CD4-positive, alpha-beta T cell treated with Interferon alpha-2 for 1 hour (primary cell): ENCODE measurements at places on chromosomes 7 and 10.

GRCh38 chr10:60384708-60385398 is 4.8 kb downstream of the ANK3 start:
- DNase-seq: no peak

GRCh38 chr10:5334196-5334880 is 30.4 kb upstream of the UCN3 start:
- DNase-seq: peak; percentile 15

DNA sequence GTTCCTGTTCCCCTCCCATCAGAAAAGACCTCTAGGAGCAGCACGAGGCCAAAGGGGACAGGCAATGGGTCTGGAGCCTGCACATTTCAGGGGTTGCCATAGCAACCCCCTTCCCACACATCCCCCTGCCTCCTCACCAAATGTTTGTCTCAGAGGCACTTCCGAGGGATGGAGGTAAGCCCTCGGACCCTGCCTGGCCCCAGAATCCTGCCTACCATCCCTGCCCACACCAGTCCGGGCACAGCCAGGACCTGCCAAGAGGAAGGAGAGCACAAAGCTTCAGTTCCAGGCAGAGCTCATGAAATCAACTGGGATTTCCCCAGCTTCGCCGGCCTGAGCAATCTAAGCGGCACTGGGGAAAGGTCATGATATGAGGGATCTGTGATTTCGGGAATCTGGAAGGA is 175.0 kb upstream of the PLXNA4 start:
- no peak for DNase-seq

- DNase-seq: no peak
Observed at GRCh38 chr7:36568452-36568849, 155.8 kb downstream of the AOAH start.

DNA sequence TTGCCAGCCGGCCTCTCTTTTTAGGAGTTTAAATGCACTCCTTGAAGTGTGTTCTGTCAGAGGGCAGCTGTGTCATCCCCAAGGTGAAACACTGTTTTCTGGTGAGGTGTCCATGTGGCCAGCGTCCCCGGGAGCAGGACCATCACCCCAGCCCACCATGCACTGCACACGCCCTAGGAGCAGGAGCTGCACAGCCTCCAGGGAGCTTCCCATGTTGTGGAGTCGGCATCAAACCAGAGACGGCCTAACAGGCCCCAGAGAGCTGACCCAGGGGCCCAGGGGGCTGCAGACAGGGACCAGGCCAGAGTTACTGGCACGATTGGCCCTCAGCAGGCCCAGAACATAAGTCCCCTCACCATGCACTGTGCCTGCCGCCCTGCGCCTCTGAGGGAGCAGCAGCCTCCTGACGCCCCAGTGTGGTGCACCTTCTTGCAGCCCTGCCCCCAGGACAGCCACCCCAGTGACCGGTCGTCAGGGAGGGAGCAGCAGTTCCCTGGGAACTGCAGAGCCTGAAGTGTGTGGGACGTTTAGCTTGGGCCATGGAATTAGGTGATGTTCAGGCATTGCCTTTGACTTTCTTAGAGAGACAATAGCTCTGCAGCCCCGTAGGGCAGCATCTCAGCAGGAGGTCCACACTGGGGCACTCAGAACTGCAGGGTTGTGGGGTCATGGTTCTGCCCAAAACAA is 97.9 kb downstream of the NKX6-2 start:
- no peak for DNase-seq

DNA sequence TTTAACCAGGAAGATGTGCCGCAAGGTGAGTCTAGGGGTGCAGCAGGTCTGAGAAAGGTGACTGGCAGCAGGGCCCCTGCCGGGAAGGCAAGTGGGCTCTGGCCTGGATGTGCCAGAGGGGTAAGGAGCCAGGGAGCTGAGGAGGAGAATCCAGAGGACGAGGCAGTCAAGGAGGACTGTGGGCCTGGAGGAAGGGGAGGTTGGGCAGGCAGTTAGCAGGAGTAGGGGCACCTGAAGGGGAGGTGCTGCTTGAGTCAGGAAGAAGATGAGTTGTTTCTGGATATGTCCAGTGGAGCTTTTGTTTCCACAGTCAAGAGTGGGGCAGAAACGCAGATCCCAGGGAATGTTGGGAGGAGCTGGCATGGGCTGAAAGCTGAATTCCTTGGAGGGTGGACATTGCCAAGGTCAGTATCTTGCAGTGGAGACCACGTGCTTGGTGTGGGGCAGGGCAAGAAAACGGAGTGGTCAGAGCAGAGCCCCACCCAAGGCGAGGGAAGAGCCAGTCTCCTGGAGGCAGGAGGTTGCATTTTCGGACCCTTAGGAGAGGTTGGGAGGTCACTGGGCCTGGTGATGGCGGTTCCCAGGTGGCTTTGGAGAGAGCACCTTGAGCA is 34.0 kb downstream of the MINDY4 start:
- DNase-seq: no peak

DNA sequence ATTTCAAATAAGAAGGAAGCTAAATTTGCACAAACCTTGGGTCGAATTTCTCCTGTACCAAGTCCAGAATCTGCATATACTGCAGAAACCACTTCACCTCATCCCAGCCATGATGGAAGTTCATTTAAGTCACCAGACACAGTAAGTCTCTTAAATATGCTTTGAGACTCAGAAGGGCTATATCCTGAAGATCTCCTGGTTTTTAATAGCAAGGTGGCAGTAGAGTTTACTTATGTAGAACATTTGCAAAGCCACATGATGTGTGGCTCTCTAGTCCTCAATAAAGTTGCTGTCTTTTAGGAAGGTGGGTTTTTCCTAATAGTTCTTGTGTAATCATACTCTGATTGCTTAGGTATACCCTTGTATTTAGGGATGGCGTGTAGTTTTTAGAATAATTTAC is 8.7 kb downstream of the DBF4 start:
- no peak for DNase-seq

DNA sequence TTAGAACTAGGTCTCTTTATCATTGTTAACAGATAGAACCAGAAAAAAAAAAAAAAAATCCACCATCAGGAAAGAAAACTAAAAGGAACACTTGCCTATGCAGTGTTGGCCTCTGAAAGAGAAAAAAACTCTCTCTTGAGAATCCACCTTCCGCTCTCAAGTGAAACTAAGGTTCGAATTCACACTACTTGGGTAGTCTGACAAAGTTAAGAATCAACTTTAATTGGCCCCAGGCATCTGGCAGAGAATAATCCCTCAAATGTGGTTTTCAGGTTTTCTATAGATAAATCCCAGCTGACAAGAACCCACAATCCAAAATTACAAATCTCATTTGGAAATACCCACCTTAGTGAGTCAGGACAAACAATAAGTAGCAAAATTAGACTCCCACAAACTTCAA is 199.7 kb upstream of the LRRN3 start:
- DNase-seq: no peak

DNA sequence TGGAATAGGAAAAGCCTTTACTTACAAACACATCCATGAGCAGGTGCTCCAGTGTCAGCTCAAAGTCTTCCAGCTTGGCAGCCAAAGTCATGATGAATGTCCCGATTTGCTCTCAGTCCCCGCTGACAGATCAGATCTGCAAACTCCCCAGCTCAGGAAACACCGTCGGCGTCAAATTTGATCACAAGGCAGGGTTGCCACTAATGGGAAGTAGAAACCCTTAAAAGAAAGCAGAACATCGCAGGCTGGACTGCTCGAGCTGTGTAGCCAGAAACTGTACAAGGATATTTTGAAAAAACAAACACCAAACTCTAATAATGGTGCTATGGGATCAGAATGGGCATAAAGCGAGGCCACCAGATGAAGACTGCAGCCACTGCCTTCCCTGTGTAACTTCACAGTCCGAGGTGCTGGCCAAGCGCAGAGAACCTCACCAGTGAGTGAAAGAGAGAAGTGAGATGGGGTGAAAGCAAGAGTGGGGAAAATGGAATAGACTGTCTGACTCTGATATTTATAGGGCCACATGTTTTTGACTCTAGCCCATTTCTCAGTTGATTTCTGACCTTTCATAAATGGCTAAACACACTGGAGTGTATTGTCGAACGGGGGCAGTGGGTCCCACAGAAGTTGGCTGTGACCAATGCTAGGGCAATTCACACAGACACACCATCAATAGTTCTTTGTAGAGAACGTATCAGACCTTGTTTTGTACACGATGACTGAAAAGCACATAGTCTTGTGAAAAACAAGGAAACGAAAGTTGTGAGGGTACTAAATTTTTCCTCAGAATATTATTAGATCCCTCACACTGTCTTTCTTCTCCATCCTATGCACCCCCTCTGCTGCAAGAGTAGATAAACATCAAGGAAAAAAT is 306.2 kb downstream of the FRMD4A start:
- no peak for DNase-seq

DNA sequence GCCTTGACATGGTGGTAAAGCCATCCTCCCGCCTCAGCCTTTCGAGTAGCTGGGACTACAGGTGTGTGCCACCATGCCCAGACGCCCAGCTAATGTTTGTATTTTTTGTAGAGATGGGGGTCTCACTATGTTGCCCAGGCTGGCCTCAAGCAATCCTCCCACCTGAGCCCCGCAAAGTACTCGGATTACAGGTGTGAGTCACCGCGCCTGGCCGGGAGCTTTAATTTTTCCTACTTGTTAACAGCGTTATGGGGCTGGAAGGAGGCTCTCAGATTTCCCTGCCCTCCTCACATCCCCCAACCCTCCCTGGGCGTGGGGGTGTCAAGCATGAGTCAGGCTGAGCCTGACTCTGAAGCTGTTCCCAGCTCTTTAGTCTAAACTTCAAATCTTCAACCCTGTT is 8.3 kb downstream of the ALKBH4 start:
- no peak for DNase-seq

GRCh38 chr10:119368991-119369869 is 161.9 kb downstream of the GRK5 start:
- no peak for DNase-seq

DNA sequence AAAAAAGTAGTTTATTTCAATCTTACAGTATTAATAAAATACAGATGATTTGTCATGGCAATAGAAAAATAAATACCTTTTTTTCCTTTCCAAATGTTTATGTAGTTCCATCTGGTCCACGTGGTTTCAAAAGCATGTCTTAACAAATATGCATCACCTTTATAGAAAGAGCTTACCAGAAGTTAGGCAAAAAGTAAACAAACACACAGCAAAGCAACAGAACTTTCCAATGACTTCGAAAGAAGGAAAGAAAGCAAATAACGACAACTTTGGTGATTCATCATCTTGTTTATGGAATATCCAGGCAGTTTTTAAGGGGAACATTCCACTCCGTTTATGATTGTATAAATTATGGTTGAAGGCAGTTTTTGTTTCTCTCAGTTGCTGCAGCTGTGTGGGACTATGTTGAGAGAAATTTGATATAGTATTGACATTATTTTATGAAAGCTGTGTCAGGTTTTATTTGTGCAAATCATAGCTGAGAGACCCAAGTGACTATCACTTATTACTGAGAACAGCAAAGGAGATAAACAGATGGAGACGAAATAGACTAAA is 203.1 kb downstream of the CDC14C start:
- DNase-seq: no peak

DNA sequence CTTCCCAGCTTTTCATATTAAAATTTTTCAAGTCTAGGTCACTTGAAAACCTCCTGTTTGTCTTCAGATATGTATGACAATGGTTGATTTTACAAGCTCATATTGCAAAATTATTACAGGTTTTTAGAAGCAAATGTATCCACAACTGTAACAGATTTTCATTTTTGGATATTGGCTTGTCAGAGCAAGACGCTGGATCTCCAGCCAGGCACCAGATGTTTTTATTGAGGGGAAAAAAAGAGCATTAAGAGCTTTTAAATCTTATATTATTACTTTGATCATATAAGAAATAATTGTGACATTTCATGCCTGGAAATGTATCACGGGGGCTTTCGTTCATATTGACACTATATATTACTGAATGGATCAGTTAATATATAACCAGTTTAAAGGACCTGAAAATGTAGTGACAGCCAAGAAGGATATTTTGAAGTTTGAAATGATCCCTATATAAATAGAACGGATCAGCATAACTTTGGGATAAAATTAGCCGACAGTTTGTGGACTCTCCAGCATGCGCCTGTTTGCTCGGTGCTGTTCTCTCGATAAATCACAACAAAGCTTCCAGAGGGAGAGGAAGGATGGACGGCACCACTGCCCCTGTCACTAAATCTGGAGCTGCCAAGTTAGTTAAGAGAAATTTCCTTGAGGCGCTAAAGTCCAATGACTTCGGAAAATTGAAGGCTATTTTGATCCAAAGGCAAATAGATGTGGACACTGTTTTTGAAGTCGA is at the start of gene ASB4:
TSS of gene ASB4 (plus strand) at position 553 of the 733 bp plus-strand sequence. CDS start at position 582, 29 bp downstream.
- no peak for DNase-seq

DNA sequence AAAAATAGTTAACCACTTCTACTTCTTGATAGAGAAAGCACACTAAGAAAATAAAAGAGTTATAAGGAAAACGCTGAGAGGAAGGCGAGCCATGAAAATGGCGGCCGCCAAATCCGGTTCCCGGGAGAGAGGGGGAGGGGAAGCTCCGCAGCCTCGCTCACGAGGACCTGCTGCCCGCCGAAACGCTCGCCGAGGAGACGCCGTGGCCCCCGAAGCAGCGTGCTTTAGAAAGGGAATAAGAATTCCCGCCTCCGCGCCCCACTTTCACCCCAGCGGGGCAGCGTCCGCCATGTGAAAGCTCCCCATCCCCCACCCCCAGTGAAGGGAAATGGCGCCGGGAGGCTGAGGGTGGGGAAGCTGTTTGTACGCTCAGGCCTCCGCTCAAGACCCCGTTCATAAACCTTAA is 505 bp downstream of the HNRNPA2B1 start:
- peak; percentile 76 for DNase-seq

DNA sequence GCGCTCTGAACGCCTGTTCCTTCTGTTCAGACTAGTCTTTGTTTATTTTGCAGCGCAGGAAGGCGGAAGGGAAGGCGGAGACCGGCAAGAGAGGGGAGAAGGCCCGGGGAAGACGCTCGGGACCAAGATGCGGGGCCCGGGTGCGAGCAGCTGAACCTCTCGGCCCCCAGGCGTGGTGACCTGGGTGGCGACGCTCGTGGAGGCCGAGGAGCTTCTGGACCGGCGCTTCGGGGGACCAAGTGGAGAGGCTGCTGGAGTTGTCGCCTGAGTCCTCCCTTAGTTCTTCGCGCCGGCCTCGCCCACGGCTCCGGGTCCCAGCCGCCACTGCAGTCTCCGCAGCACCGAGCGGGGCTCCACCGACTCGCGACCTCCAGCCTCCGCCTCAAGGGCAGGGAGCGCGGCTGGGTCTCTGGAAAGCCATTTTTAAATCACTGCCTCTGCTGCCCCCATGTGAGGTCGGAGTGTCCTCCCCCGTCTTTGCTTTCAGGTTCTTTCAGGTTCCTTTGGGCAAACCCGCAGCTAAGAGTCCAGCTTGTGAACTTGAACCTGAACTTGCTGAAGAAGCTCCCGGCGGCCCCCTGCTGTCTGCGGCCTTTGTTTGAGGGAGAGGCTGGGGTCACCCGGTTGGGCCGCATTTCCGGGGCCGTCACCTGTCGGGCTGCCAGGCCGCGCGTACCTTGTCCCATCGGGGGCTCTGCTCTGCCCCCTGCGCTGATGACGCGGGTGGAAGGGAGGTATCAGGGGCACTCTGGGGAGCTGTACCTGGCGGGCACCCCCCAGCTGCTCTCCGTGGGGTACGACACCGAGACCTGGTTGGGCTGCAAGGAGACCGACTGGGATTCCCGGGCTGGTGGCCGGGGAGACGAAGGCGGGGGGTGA is 136.0 kb downstream of the KIF20B start:
- DNase-seq: peak; percentile 35

GRCh38 chr10:112359606-112360307 is 14.2 kb upstream of the ACSL5 start:
- no peak for DNase-seq

- peak; percentile 79 for DNase-seq
Observed at GRCh38 chr7:130896898-130897514, 163.0 kb upstream of the KLF14 start.

- DNase-seq: no peak
Observed at GRCh38 chr10:89566095-89566950, 30.9 kb upstream of the SLC16A12 start.
